DMS79 (cell line): ENCODE measurements at places on chromosomes 5 and 9.

GRCh38 chr9:25570802-25571201 lies 107.4 kb downstream of the TUSC1 start:
- no peak for DNase-seq

GRCh38 chr5:37436146-37436934 lies 57.2 kb downstream of the WDR70 start:
- DNase-seq = no peak

- DNase-seq = no peak
Observed at GRCh38 chr5:74187757-74188156, 452.8 kb downstream of the ENC1 start.

DNA sequence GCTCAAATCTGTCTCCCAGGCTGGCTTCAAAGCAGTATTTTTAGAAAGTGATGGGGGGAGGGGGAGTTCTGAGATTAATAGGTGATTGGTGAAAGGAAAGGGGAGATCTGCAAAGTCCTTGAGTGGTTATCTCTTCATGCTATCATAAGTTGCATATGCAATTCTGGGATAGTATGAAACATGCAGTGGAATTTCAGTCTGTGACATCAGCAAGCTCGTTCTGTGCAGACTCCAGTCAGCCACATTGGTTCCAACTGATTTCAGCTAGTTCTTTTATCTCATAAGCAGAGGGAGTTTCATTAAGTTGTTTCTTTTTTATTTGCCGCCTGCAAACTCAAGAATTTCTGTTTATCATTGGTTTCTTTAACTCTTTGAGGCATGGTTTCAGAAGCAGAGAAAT lies 180.5 kb upstream of the SH3GL2 start:
- DNase-seq = no peak

GRCh38 chr5:174428895-174429294 lies 295.5 kb upstream of the MSX2 start:
- no peak for DNase-seq

DNA sequence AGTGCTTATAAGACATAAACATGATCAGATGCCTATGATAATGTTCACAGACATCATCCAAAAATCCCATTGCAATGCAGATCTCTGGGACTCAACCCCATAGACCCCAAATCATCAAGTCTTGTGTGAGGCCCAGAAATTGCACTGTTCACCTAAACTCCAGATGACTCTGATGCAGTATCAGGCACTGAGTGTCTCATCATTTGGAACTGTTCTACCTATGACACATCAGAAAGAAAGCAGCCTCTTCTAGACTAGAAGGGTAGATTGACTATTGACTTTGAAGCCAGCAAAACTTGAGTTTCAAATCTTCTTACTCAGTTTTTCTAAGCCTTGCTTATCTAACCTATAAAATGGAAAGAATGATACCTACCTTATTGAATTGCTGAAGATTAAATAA lies 58.7 kb upstream of the PAPPA start:
- no peak for DNase-seq

- peak; percentile 11 for DNase-seq
Observed at GRCh38 chr9:120583958-120584369, 4.0 kb upstream of the CDK5RAP2 start.

DNA sequence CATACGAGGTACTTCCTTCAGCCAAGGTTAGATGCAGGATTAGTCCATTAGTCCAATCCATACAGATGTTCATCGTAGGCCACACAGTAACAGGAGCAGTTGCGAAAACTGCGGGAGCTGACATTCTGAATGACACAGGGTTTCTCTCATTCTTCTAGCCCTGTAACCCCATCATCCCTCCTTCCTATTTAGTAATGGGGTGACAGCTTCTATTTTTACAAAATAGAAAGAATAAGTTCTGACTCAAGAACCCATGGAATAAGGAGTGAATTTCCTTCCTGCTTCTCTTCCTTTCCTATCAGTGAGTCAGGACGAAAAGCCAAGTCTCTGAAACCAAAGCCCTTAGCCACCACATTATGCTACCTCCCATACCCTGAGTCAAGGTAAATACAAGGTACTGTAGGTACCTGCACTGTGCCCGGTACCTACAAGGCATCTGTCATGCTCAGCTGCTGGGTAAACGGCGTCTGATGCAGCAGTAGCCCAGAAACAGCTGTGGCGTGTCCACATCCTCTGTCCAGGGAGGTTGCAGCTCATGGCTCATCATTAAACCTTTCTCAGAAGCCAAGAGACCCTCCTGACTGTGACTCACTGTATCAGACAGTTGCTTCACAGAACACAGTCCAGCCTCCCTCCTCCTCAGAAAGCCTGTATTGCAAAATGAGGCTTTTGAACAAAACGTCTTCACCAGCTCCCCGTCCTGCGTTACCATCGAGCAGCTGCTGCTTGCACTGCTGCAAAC lies 84.2 kb downstream of the ESM1 start:
- DNase-seq = no peak

DNA sequence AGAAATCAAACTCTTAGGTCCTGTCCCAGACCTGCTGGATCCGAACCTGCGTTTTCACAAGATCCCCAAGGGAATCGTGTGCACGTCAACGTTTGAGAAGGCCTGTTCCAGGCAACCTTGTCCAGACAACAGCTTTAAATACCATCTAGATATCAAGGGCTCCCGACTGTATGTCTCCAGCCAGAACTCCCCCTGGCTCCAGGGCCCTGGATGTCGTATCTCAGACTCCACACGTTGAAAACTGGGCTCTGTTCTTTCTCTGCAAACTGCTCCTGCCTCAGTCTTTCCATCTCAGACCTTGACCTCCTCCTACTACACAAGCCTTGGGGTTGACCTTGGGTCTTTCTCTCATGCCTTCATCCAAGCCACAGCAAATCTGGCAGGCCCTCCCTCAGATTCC lies 5.8 kb upstream of the ENG start:
- DNase-seq = no peak

DNA sequence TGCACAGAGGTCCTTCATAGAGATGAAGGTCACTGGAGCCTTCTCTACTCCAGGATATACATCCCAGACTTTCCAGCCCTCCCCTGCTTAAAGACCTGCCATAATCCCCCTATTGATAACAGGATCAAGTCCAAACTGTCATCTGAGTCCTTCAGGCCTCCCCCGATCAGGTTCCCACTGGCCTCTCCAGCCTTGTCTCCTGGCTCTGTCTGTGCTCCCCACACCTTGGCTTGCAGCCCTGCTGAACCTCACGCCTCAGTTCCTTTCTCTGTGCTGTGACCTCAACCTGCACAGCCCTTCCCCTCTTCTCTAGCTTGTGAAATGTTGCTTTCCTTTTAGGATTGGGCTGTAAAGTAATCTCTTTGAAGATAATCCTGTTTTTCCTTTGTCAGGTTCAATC lies 2.5 kb upstream of the HRH2 start:
- peak; percentile 8 for DNase-seq

DNA sequence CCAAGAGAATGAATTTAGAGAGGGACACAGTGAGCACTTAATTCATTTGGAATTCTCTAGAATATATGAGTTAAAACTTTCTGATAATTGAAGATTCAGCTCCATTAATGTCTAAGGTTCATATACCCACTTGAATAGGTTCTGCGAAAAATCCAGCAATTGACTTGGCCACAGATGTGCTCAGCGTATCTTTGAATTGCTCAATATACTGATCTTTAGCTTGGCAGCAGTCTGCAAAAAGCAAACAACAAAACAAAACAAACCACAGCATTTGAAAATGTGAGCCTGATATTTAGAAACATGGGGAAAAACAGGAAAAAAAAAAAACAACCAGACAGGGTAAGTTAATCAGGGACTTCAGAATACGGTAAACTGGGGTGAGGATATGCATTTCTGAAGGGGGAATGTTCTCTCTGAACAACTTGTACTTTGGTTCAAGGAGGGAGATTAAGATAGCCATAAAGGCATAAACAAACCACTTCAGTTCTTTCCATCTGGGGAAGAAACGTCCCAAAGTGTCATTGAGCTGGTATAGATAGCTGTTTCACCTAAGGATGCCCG lies 21.4 kb downstream of the AGXT2 start:
- DNase-seq = no peak

DNA sequence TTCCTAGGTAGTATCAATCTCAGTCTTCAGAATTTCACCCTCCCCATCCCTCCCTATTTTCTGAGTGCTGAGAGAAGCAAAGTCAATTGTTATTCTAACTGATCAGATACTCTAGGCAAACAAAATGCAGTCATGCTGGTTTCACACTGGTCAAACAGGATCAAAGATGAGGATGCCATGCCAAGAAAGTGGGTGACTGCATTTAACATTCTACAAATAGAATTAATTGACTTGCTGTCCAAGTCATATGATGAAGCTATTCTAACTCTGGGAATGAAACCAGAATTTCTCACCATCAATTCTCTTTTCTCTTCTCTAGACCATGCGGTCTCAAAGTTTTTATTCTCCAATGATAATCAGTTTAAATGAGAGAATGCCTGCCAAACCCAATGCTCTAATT lies 112.5 kb downstream of the CTNND2 start:
- DNase-seq = no peak

- no peak for DNase-seq
Observed at GRCh38 chr5:42057254-42057690, 132.2 kb downstream of the FBXO4 start.

DNA sequence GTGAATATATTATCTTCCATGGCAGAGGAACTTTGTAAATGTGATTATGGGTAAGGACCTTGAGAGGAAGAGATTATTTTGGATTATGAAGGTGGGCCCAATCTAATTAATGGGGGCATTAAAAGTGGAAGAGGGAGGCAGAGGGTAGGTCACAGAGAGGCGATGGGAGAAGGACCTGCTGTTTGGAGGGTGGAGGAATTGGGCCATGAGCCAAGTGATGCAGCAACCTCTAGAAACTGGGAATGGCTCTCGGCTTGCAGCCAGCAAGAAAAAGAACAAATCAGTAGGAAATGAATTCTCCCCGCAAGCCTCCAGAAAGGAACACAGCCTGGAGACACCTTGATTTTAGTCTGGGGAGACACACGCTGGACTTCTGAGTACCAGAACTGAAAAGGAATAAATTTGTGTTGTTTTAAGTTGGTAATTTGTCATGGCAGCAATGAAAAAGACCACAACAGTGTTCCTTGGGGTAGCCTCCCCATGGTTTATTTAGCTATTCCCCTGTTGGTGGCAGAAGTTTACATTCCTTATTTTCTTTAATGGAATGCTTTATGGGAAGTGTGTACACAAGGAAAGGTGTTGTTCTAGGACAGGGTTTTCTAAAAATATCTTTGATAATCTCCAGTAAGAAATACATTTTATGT lies 103.6 kb downstream of the HSPA4 start:
- no peak for DNase-seq

DNA sequence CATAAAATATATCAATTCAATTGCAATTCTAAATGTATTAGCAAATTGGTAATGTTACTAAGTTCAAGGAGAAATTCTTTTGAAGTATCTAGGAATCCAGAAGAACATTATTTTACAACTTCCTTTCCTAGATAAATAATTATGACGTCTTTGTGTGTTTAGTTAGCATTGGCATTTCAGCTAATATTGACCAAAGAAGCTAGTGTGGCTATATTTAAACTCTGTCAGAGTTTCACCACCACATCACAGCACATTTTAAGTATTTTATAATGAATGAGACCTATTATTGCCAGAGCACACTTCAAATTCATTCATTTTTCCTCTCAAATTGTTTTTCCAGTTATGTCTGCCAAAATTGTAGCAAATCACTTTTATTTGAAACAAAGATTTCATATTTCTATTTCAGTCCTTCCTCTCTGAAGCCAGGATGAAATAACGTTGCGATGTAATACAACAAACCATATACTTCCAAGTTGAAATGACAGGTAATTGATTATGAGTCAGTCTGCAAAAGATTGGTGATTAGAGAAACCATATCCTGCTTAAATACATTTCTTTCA lies 18.9 kb downstream of the PLK2 start:
- DNase-seq = no peak

- DNase-seq = no peak
Observed at GRCh38 chr5:21195145-21195544, 1207.1 kb upstream of the CDH18 start.

- no peak for DNase-seq
Observed at GRCh38 chr9:20226345-20226744, 396.0 kb downstream of the MLLT3 start.

- no peak for DNase-seq
Observed at GRCh38 chr5:177366528-177367322, 9.0 kb downstream of the RGS14 start.

DNA sequence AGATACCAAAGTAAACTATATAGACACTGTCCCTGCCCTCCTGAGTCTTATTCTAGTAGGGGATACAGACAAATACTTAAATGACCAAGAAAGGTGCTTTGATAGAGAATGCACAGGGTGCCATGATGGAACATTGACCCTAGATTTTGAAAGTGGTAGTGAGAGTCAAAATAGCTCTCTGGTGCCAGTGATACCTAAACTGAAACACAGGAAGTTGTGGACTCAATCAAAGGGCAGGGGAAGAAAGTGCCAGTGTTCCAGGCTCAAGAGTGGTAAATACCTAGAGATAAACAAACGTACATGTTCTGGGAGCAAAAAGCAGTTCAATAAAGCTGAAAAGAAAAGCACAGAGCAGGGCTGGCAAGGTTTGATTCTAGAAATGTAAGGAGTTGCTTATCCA lies 267.6 kb downstream of the ISL1 start:
- no peak for DNase-seq

DNA sequence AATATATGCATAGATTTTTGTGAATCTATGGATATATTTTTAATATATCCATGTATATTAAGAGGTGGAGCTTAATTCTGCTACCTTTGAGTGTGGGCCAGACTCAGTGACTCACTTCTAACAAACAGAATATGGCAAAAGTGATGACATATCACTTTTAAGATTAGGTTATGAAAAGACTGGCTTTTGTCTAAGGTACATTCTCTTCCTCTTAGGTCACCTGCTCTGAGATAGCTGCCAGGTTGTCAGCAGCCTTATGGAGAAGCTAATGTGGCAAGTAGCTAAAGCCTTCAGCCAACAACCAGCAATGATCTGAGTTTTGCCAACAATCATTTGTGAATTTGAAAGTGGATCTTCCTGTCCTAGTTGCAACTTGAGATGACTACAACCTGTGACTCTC lies 83.8 kb downstream of the ANKRD31 start:
- no peak for DNase-seq

GRCh38 chr5:160287378-160288051 lies 24.8 kb downstream of the CCNJL start:
- DNase-seq = peak; percentile 32

- peak; percentile 48 for DNase-seq
Observed at GRCh38 chr9:132669698-132670456, at the start of gene DDX31. DDX31 (minus strand) TSS chr9:132669983; CDS start chr9:132669934, 49 bp downstream.

DNA sequence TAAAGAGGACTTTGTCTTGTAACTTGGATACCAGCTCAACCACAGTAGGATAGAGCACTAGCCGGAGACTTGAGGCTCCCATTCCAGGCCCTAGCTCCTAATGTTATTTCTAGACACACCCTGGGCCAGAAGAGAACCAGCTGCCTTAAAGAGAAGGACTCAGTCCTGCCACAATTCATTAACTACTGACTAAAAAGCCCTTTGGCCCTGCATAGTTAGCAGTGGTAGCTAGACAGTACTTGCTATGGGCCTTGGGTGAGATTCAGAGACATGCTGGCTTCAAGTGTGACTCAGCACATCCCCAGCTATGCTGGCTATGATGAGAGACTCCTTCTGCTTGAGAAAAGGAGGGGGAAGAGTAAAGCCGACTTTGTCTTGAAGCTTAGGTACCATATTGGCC lies 47.3 kb downstream of the TMEM167A start:
- no peak for DNase-seq

- DNase-seq = no peak
Observed at GRCh38 chr9:34547960-34548611, 25.3 kb upstream of the ENHO start.

GRCh38 chr5:176722757-176723156 lies 75.5 kb downstream of the TSPAN17 start:
- DNase-seq = no peak
